ENCODE measurements at places on chromosomes 2 and 18. TPM values are rescaled to one million over a fixed set of nuclear protein-coding genes. Genes with fewer than 3 reads are reported as not detected.

GRCh38 chr2:189047171-189047888 lies 73.2 kb downstream of the COL3A1 start:
- no peak for DNase-seq

- no peak for DNase-seq
Measured at GRCh38 chr2:20149703-20150030, 75.3 kb downstream of the SDC1 start.

- no peak for DNase-seq
Measured at GRCh38 chr2:42300527-42300926, 60.5 kb downstream of the COX7A2L start.

GRCh38 chr18:40911582-40912254 lies 1043.3 kb upstream of the PIK3C3 start:
- DNase-seq: no peak

DNA sequence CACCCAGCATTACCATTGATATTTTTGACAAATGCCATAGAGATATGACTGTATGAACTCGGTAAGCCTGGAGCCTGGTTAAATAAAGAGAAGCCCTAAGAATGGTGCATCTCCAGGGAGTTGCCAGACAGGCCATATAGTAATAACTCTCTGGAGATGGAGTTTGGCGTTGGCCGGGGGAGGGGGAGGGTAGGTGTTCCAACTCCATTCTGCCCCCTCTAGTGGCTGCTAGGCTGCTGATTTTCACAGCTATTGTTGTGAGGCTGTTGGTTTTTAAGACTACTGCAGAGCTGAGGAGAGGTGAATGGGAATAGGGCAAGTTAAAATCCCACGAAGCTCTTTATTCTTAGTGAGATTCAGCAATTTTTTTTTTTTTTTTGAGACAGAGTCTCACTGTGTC lies 99.9 kb downstream of the GALNT14 start:
- DNase-seq: no peak

- DNase-seq: no peak
Measured at GRCh38 chr2:227214622-227215041, 50.2 kb downstream of the COL4A3 start.

DNA sequence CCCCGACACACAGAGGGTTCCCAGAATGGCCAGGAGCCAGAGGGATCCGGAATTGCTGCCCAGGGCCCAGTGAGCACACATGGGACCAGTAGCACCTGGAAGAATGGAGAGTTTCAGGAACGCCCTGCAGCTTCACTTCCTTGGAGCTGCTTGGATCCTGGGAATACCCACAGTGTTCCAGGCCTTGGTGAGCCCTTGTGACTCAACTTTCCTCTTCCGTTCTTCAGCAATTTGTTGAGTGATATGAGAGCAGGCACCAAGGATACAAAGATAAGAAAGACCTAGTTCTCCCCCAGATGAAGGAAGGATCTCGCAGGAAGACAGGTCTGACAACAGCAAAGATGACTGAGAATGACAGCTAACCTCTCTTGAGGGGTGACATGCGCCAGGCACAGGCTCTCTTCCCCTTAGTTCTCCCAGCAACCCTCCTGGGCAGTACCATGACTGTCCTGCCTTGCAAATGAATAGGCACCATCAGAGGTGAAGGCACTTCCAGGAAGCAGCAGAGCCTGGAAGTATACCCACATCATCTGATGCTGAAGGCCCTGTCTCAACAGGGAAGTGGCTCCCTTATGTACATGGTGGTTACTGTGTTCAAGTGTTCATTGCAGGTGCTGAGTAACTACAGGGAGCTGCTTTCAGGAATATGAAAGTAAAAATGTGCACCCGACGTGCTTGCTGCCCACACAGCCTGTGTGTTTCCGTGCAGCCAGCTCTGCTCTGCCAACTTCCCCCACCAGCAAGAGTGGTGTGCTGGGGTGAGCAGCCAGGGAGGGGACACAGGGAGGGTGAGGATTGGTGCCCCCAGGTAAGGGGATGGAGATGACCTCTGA lies 116.2 kb downstream of the STPG4 start:
- DNase-seq: no peak

- DNase-seq: no peak
Measured at GRCh38 chr2:241073166-241074064, 28.7 kb downstream of the MTERF4 start.

- DNase-seq: no peak
Measured at GRCh38 chr2:47226923-47227220, 71.8 kb upstream of the STPG4 start.

- no peak for DNase-seq
Measured at GRCh38 chr2:207481924-207482323, 47.8 kb upstream of the CREB1 start.

DNA sequence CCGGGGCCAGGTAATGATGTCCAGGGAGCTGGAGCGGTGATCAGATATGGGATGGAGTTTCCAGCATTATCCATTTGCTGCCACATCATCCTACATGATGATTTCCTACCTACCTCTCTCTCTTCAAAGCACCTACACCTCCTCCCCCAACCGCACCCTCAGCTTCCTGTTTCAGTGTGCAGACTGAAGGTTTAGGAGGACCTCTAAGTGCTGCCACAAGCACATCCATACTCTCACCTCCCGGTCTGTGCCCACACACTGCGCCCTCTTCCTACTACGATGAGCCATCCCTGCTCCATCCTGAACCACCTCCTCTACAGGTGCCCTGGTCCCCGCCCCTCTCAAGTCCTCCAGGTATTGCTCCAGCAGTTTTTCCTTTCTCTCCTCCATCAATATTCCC lies 123.7 kb downstream of the ALPK2 start:
- no peak for DNase-seq

GRCh38 chr2:189526241-189526640 lies 54.3 kb downstream of the SLC40A1 start:
- no peak for DNase-seq

DNA sequence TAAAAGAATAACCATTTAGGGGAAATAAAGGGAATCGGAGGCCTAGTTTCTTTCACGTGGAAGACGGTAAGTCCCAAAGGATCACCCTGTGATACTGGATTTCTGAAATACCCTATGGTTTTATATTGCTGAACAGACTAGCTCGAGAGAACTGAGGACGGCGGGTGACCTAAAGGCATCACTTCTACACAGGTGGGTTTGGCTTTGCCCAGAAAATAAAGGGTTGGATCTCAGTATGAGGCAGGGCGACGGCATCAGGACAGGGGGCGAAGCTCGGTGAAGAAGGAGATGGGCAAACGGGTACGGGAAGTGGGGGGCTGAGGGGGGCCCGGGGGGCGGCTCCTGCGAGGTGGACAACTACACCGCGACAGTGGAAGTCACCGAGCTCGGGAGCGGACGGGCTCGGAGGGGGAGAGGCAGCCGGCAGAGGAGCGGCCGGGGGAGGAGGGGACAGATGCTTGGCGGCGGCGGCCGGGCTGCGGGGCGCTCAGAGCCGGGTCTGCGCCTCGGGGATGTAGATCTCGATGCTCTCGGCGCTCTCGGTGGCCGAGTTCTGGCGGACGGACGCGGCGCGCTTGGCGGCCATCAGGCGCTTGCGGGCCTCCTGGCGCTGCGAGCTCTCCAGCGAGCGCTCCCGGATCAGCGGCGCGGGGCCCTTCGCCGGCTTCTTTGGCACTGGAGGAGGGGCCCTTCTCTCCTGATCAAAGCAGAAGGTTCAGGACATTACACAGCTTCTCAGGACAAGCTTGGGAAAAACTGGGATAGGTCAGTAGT lies 48.9 kb downstream of the TGIF1 start:
- no peak for DNase-seq

- DNase-seq: peak; percentile 32
Measured at GRCh38 chr2:43225788-43226557, 433 bp downstream of the ZFP36L2 start.

- DNase-seq: no peak
Measured at GRCh38 chr2:137747509-137747908, 216.8 kb upstream of the HNMT start.

DNA sequence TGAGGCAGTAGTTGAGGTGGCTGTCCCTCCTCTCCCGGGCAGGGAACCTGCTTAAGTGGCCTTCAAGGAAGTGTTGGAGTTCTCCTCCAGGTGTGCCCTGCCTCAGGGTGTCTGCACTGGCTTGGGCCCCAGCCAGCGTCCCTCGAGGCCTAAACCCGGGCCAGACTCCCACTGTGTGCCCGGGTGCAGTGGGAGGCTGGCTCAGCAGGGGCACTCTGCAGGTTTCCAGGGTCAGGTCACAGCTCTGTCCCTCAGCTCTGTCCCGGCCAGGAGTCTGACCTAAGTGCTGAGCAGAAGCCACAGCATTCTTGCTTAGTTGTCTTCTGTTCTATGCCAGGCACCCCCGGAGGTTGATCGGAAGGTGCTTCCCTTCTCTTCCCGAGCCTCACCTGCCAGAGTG lies 69.0 kb upstream of the OTOS start:
- no peak for DNase-seq

DNA sequence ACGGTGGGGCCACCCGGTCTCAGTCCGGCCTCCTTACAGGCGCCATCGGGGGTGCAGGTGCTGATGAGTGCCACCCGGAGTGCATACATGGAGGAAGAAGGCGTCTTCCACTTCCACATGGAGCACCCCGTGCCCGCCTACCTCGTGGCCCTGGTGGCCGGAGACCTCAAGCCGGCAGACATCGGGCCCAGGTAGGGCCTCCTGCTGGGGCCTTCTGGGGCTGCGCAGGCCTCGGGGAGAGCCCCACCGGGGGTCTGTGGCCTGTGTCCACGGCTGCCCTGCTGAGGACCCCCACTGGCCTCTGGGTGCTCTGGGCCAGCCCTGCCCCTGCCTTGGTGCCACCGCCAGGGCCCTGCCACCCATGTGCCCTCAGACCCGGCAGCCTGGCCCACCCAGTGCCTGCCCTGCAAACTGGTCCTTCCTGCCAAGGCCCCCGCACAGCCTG lies 4.8 kb downstream of the RNPEPL1 start:
- DNase-seq: no peak

- DNase-seq: no peak
Measured at GRCh38 chr18:59708988-59709387, 11.8 kb upstream of the CCBE1 start.

DNA sequence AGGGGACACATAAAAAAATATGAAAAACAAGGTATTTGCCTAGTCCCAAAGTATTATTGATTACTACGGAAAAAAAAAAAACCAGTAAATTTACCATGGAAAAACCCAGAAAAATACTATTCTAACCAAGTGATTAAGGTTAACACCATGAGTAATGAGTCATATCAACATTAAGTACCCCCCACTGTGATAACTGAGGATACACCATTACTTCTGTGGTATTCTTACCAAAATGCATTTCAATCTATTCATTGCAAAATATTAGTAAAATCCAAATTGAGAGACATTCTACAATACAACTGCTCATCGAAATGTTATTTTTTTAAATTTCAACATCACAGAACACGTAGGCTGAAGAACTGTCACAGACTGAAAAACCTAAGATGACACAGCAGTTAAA lies 669.8 kb downstream of the ZEB2 start:
- DNase-seq: no peak

DNA sequence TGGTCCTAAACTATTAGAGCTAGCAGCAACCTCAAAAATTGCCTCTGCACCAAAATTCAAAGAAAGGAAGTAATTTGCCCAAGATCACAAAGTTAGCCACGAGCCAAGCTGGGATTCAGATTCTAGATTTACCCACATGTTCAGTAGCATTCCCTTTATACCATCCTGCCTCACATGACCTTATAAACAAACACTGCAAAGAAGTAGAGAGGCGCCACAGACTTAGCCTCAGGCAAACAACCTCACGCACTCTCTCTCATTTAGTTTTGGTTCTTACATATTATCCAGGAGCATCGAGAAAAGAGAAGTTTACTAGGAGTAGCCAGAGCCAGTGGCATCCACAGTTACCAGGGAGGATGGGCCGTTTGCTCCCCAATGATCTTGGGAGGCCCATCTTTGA lies 226.6 kb downstream of the OSR1 start:
- DNase-seq: no peak

GRCh38 chr2:24083567-24084385 lies 858 bp downstream of the TP53I3 start:
- no peak for DNase-seq

DNA sequence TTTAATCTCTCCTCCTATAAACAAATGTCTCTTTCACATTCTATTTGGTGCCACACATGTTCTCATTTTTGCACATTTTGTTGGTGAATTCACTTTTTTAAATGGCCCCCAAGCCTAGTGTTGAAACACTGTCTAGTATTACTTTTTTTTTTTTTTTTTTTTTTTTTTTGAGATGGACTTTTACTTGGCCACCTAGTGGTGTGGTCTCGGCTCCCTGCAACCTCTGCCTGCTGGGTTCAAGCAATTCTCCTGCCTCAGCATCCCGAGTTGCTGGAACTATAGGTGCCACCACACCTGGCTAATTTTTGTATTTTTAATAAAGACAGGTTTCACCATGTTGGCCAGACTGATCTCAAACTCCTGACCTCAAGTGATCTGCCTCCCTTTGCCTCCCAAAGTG lies 273.8 kb upstream of the SLC14A2 start:
- no peak for DNase-seq

DNA sequence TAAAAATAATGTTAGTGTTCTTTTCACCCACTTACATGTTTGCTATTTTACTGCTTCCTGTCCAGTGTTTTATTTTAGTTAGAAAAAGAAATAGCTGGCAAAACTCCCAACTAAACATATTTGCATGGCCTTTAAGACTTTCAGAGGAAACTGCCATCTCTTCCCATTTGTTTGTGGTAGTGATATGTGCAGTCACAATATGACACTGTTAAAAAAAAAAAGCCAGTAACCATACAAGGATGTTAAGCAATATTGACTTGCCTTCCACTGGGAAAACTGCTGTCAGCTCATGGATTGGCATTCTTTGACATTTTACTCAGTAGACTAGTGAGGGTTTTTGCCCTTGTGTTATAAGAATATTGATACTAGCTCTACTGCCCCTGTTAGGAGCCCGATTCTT lies 29.1 kb downstream of the XIRP2 start:
- no peak for DNase-seq

DNA sequence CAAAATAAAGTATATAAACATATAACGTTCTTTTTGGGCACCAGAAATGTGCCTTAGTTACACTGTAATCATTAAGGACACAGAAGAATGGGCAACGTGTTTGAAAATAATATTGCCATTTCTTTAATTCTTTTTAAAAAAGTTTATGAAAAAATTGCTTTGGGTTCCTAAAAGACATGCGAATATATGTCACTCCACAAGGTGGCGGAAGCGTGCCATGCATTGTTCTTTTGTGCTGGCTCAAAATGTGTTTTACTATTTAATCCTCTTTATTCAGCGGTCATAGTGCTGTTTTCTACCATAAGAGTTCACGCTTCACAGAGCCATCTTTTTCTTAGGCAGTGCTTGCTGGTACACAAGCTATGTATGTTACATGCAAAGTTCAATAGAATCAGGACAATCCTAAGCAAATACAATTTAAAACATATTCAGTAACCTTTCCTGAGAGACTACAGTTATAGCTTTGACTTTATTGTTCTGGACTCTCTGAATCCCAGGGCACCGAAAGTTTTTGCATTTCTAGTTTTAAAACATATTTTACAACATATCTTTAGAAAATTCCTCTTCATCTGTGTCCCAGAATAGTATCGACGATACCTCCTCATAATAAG lies 147.8 kb upstream of the ERBB4 start:
- peak; percentile 41 for DNase-seq

The VIT gene
- total RNA-seq: 20.4 TPM

The FAP gene
- total RNA-seq: 20.5 TPM

The HOXD13 gene
- total RNA-seq: not detected

The ABCG8 gene
- not detected for total RNA-seq

The CRYBA2 gene
- not detected for total RNA-seq

The UGT1A4 gene
- not detected for total RNA-seq

The CHAC2 gene
- total RNA-seq: 5.5 TPM

The BMP10 gene
- not detected for total RNA-seq

The SERPINB13 gene
- total RNA-seq: not detected

The TM4SF20 gene
- not detected for total RNA-seq

The CFLAR gene
- 204 TPM for total RNA-seq

The BIN1 gene
- 76.0 TPM for total RNA-seq

The ZC3H6 gene
- total RNA-seq: 5.9 TPM

The SULT1C4 gene
- total RNA-seq: 4.8 TPM

Data from omental fat pad (tissue), 4 donors.